Left renal cortex interstitium (tissue), 4 donors: ENCODE measurements at places on chromosomes 6 and 20. TPM values are rescaled to one million over a fixed set of nuclear protein-coding genes. Genes with fewer than 3 reads are reported as not detected.

Gene NRN1
- polyA plus RNA-seq = 7.7 TPM

Gene SYCP2L
- 5.7 TPM for polyA plus RNA-seq

Gene LY6G6C
- 0.32 TPM for polyA plus RNA-seq

Gene TREM1
- 0.42 TPM for polyA plus RNA-seq

Gene PTPN1
- polyA plus RNA-seq = 32.7 TPM

Gene DNMT3B
- polyA plus RNA-seq = 8.0 TPM

Gene FKBP1C
- polyA plus RNA-seq = 0.56 TPM

Gene RNASET2
- 64.9 TPM for polyA plus RNA-seq

Gene SF3B5
- 183 TPM for polyA plus RNA-seq

Gene HS3ST5
- polyA plus RNA-seq = 0.65 TPM

Gene GJA1
- 64.1 TPM for polyA plus RNA-seq

Gene COL19A1
- 2.1 TPM for polyA plus RNA-seq

Gene CST5
- 0.24 TPM for polyA plus RNA-seq

Gene MCHR2
- not detected for polyA plus RNA-seq

Gene ID4
- 159 TPM for polyA plus RNA-seq

Gene SLC32A1
- polyA plus RNA-seq = 1.8 TPM

Gene PAX1
- 0.21 TPM for polyA plus RNA-seq

Gene FERMT1
- polyA plus RNA-seq = 2.6 TPM

Gene SMOC2
- polyA plus RNA-seq = 21.3 TPM

Gene LY6G5C
- 3.0 TPM for polyA plus RNA-seq

Gene SCRT2
- polyA plus RNA-seq = 0.08 TPM

Gene RFX6
- 0.06 TPM for polyA plus RNA-seq

Gene DLK2
- 1.2 TPM for polyA plus RNA-seq

Gene TTLL9
- polyA plus RNA-seq = 5.9 TPM

Gene SGK2
- 76.5 TPM for polyA plus RNA-seq

Gene GCNT2
- 18.5 TPM for polyA plus RNA-seq

Gene HLA-DQB2
- 1.0 TPM for polyA plus RNA-seq

Gene MYBL2
- 24.6 TPM for polyA plus RNA-seq

Gene CDH26
- 1.3 TPM for polyA plus RNA-seq

Gene HRH3
- polyA plus RNA-seq = 0.08 TPM

Gene IL17F
- polyA plus RNA-seq = 0.44 TPM

Gene HNF4A
- polyA plus RNA-seq = 35.0 TPM
